ENCODE measurements at places on chromosomes 7 and 10. TPM values are rescaled to one million over a fixed set of nuclear protein-coding genes. Genes with fewer than 3 reads are reported as not detected.

The NANOS1 gene
- 0.37 TPM for total RNA-seq

GRCh38 chr7:106720641-106721040 lies 59.7 kb upstream of the CCDC71L start:
- H3K4me3 ChIP-seq: no peak overlapping the region
- no peak for DNase-seq
- peaks cover 4% of the 10 kb centered on the region for H3K36me3 ChIP-seq
- no peak overlapping the region for H3K27ac ChIP-seq
- H3K27me3 ChIP-seq: no peaks in the 10 kb centered on the region

GRCh38 chr10:48384699-48384982 lies 78.2 kb downstream of the MAPK8 start:
- DNase-seq: no peak
- H3K4me3 ChIP-seq: no peak overlapping the region
- H3K36me3 ChIP-seq: peaks cover 3% of the 10 kb centered on the region
- no peaks in the 10 kb centered on the region for H3K27me3 ChIP-seq
- peaks cover 6% of the 10 kb centered on the region for H3K4me1 ChIP-seq

The TMEM273 gene
- 22.5 TPM for total RNA-seq

- no peaks in the 10 kb centered on the region for H3K27me3 ChIP-seq
- H3K4me3 ChIP-seq: no peak overlapping the region
- no peak for DNase-seq
These were observed 201.9 kb downstream of the INHBA start for GRCh38 chr7:41501006-41501405.

The CFAP69 gene
- total RNA-seq: 1.1 TPM

GRCh38 chr7:54538122-54538521 lies 4.1 kb upstream of the VSTM2A start:
- H3K36me3 ChIP-seq: no peaks in the 10 kb centered on the region
- no peaks in the 10 kb centered on the region for H3K4me1 ChIP-seq
- peaks cover 17% of the 10 kb centered on the region for H3K27me3 ChIP-seq
- DNase-seq: no peak
- no peak overlapping the region for H3K4me3 ChIP-seq
- H3K27ac ChIP-seq: no peak overlapping the region

The LRRD1 gene
- total RNA-seq: not detected

GRCh38 chr10:119297207-119297968 lies 90.0 kb downstream of the GRK5 start:
- no peaks in the 10 kb centered on the region for H3K27me3 ChIP-seq
- no peak overlapping the region for H3K27ac ChIP-seq
- no peak overlapping the region for H3K4me3 ChIP-seq
- peaks cover 40% of the 10 kb centered on the region for H3K4me1 ChIP-seq
- H3K36me3 ChIP-seq: peaks cover 4% of the 10 kb centered on the region
